ENCODE measurements at places on chromosomes 16 and 17. TPM values are rescaled to one million over a fixed set of nuclear protein-coding genes. Genes with fewer than 3 reads are reported as not detected.

DNA sequence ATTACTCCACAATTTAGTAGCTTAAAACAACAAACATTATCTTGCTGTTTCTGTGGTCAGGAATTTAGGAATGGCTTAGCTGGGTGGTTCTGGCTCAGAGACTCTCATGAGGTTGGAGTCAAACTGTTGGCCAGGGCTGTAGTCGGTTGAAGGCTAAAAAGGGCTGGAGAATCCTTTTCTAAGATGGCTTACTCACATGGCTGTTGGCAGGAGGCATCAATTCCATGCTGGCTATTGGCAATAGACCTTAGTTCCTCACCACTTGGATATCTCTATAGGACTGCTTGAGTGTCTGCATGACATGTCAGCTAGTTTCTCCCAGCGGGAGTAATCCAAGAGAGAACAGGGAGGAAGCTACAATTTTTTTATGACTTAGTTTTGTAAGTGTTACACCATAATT, 6.6 kb upstream of the EFCAB13 start:
- DNase-seq, result no peak

GRCh38 chr16:82203198-82203597, 33.2 kb upstream of the MPHOSPH6 start:
- no peak for DNase-seq

GRCh38 chr17:57468932-57469775, 212.8 kb downstream of the MSI2 start:
- no peak for DNase-seq

- DNase-seq, result no peak
Observed at GRCh38 chr16:10325783-10326543, 59.9 kb upstream of the ATF7IP2 start.

GRCh38 chr17:39238311-39238972, 12.7 kb upstream of the STAC2 start:
- peak; percentile 68 for DNase-seq

DNA sequence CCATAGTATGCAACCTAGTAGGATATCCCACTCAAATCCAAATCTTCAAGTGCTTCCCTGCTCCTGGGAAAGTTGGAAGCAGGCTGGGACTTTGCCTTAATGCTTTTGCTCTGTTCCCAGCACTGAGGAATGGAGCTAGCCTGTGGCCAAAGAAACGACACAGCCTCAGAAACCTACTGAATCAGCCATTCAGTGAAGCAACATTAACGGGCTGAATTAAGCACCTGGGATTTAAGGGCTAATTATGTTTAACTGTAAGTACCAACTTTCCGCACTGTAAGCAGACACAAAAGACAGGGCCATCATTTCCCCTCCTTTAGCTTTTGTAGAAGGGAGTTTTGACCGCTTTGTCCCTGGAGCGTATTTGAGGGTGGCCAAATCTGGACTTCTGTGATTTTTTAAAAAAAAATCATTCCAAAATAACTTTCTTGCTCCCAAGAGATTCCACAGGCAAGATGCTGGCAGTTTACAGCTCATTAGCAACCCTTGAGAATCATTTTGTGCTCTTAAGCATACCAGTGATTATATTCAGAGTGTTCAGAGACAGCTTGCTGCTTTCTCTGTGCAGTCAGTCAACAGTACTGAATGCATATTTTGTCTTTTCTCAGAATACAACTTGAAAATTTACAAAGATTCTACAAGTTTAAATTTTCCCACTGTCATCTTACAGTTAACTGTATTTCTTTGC, 17.6 kb upstream of the NOL11 start:
- no peak for DNase-seq

- no peak for DNase-seq
Observed at GRCh38 chr17:8918807-8919465, 46.6 kb downstream of the PIK3R5 start.

DNA sequence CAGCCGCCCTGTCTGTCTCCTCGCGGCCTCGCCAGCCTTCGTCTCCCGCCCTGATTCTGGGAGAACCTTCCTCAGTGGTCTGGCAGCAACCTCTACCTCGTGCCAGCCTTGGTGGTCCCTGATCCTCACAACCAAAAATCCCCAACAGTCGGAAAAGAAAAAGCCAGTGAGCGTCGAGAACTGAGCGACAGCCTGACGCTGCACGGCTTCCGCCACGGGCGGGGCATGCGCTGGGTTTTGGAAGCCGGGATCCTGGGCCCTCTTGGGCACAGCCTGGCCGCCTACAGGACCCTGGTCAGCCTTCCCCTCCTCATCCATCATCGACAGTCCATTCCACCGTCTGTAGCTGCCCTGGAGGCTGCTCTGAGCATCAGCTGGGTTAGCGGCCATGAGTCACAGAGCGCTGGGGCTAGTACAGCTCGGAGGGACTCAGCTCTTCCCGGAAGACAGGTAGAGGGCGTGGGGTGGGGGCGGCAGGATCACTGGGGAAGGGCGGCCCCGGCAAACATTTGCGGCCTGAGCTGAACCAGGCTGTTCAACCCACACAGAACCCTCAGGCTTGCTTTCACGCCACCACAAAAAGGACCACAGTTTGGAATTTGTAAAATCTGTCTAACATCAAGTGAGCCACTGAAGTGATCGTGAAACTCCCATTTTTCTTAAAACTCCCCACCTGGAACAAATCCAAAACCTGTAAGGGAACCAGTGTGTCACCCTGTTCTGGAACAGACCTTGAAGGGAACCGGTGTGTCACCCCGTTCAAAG, 55.4 kb upstream of the DOC2B start:
- peak; percentile 15 for DNase-seq

DNA sequence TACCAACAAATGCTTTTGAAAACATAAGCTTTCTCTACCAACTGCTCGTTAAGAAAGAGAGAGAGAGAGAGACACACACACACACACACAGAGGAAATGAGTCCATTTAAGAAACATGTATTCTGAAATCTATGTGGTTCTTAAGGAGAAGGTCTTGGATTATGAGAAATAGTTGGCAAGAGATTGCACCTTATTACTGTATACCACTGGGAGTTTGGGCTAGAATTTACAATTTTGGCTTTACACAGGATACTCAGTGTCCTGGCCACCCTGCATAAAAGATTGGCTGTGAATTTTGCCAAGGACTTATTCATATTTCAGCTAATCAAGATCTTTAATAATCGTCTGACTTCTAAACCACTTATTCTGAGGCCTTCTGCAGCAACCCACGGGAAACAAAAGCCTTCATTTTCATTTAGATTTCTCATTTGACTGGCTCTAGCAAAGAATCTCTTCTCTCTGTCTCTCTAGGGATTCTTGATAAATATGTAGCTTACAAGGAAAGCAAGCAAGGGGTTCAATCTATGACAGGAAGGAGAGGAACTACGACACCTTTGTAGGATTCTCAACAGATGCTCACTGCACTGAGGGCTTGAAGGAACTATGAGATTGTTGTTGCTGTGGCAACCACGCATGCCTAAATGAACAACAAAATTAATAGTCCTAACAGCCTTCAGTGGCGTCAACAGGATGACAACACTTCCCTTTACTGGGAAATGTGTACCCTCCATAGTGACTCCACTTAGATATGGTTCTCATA, 75.3 kb upstream of the GNAO1 start:
- DNase-seq, result no peak

Gene UMOD
- total RNA-seq, result not detected

Gene CPHXL2
- total RNA-seq, result not detected

Gene BICDL2
- 56.6 TPM for total RNA-seq

Gene CCDC154
- total RNA-seq, result 1.6 TPM

Gene TPSB2
- total RNA-seq, result 39.1 TPM

Measured in colonic mucosa (tissue), 4 donors.